ENCODE measurements at places on chromosomes 4 and X. TPM values are rescaled to one million over a fixed set of nuclear protein-coding genes. Genes with fewer than 3 reads are reported as not detected.

REELD1 gene
- not detected for total RNA-seq

RPA4 gene
- 1.00 TPM for total RNA-seq

PARM1 gene
- total RNA-seq, result 0.66 TPM

IL3RA gene
- not detected for total RNA-seq

RAB33B gene
- 11.2 TPM for total RNA-seq

S100P gene
- not detected for total RNA-seq

RNF175 gene
- total RNA-seq, result 0.11 TPM

ABCD1 gene
- total RNA-seq, result 9.6 TPM

NWD2 gene
- not detected for total RNA-seq

NAP1L3 gene
- total RNA-seq, result 7.1 TPM

PABPC1L2B gene
- not detected for total RNA-seq

PLAC8 gene
- not detected for total RNA-seq

DCAF12L1 gene
- total RNA-seq, result not detected

HMX1 gene
- not detected for total RNA-seq

BCORL1 gene
- 2.6 TPM for total RNA-seq

RNF212 gene
- 2.0 TPM for total RNA-seq

NAA11 gene
- not detected for total RNA-seq

FUNDC1 gene
- total RNA-seq, result 12.6 TPM

REST gene
- 34.0 TPM for total RNA-seq

RAB28 gene
- total RNA-seq, result 20.7 TPM

GUCY1B1 gene
- 4.4 TPM for total RNA-seq

NAP1L5 gene
- 9.5 TPM for total RNA-seq

COX7B2 gene
- total RNA-seq, result not detected

MTNR1A gene
- total RNA-seq, result not detected

DIAPH2 gene
- total RNA-seq, result 22.2 TPM

MAGED1 gene
- total RNA-seq, result 90.4 TPM

AMOT gene
- 3.9 TPM for total RNA-seq

GLOD5 gene
- total RNA-seq, result not detected

GPR34 gene
- total RNA-seq, result not detected

CCDC110 gene
- total RNA-seq, result 2.0 TPM

GPRASP2 gene
- total RNA-seq, result 42.2 TPM

SMIM43 gene
- 0.89 TPM for total RNA-seq

WDR44 gene
- 16.3 TPM for total RNA-seq

FLNA gene
- 3,747 TPM for total RNA-seq

CORIN gene
- total RNA-seq, result 1.00 TPM

ETDB gene
- not detected for total RNA-seq

PNPLA4 gene
- total RNA-seq, result 16.6 TPM

C1QTNF7 gene
- 0.12 TPM for total RNA-seq

H2BW2 gene
- total RNA-seq, result not detected

JCHAIN gene
- total RNA-seq, result 1.2 TPM

SPATA4 gene
- 0.37 TPM for total RNA-seq

EGFL6 gene
- not detected for total RNA-seq

TACR3 gene
- under 0.01 TPM for total RNA-seq

ASB5 gene
- 0.33 TPM for total RNA-seq

SASH3 gene
- total RNA-seq, result not detected

FAM47E gene
- under 0.01 TPM for total RNA-seq

NSDHL gene
- total RNA-seq, result 45.5 TPM

STARD8 gene
- total RNA-seq, result 8.7 TPM

AIFM1 gene
- 27.2 TPM for total RNA-seq

CD38 gene
- not detected for total RNA-seq

MFSD8 gene
- 21.5 TPM for total RNA-seq

TAF7L gene
- 1.9 TPM for total RNA-seq

CYLC1 gene
- not detected for total RNA-seq

NLGN4X gene
- not detected for total RNA-seq

GAB3 gene
- 1.4 TPM for total RNA-seq

TCEANC gene
- 3.2 TPM for total RNA-seq

DGAT2L6 gene
- not detected for total RNA-seq

Data from uterine smooth muscle cell (primary cell).